CD4-positive, CD25-positive, alpha-beta regulatory T cell (primary cell): ENCODE measurements at places on chromosomes 5 and 9. TPM values are rescaled to one million over a fixed set of nuclear protein-coding genes. Genes with fewer than 3 reads are reported as not detected.

Gene PCDHA3
- total RNA-seq = not detected

Gene FBP2
- total RNA-seq = not detected

Gene SPEF2
- 0.86 TPM for total RNA-seq

Gene ENDOG
- 9.6 TPM for total RNA-seq

Gene REEP2
- not detected for total RNA-seq

DNA sequence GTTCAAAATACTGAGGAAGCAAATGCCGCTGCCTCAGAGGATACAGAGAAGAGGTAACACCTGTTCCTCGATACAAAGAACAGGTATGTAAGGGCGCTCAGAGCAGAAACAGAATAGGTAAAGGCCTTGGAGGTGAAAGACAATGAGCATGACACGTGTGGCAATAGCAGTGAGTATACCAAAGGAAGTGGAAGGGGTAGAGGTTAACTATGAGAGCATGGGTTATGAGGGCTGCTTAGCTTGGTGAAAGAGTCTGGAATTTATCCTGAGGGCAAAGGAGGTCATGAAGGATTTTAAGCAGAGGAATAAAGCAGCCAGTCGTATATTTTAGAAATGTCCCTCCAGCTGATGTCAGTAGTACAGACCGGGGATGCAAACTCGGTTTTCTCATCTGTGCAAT is 269.8 kb upstream of the ZNF462 start:
- DNase-seq = no peak

DNA sequence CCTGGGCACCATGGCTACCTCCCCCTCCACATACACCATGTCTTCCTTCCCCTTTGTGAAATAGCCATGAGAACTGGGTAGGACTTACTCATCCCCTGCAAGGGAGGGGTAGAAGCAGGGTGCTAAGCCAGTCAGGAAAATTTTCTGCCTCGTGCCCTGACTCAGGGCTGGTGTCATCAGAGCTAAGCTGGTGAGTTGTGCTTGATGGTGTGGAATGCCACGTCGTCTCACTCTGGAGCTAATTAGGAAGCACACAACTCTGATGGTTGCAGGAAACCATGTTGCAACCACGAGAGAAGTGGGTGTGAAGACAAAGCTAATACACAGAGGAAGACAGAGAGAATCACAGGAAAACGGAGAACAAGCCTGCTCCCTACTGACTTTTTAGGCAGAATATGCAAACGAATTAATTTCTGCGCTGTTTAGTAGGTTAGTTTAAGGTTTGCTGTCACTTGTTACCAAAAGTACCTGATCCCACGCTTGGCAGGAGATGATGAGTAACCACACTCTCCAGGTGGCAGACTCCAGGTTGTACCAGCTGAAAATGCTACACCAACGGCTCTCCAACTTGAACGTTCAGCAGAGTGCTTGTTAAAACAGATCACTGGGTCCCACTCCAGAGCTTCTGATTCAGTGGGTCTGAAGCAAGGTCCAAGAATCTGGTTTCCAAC is 54.5 kb downstream of the STK10 start:
- DNase-seq = no peak

- no peak for DNase-seq
Measured at GRCh38 chr5:62002436-62002835, 303.6 kb upstream of the KIF2A start.
